ENCODE measurements at places on chromosomes 3 and 15.

DNA sequence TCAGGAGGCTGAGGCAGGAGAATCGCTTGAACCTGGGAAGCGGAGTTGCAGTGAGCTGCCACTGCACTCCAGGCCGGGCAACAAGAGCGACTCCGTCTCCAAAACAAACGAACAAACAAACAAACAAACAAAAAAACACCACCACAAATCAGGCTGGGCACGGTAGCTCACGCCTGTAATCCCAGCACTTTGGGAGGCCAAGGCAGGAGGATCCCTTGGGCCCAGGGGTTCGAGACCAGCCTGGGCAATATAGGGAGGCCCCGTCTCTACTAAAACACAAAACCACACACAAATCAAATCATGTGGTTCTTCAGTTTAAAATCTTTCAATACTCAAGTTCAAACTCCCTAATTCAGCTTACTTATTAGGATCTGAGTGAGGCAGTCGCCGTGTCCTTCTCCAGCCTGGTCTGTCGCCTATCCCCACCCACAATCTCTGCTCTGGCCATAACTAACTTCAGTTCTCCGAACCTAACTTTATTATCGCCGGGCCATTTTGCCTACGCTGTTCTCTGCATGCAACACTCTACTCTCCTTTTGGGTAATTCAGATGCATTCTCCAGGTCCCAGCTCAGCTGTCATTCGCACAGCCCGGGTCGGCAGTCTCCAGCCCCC, 660 bp upstream of the RTF1 start:
- DNase-seq: no peak

- DNase-seq: no peak
Observed at GRCh38 chr3:13020159-13020750, 53.0 kb downstream of the IQSEC1 start.

DNA sequence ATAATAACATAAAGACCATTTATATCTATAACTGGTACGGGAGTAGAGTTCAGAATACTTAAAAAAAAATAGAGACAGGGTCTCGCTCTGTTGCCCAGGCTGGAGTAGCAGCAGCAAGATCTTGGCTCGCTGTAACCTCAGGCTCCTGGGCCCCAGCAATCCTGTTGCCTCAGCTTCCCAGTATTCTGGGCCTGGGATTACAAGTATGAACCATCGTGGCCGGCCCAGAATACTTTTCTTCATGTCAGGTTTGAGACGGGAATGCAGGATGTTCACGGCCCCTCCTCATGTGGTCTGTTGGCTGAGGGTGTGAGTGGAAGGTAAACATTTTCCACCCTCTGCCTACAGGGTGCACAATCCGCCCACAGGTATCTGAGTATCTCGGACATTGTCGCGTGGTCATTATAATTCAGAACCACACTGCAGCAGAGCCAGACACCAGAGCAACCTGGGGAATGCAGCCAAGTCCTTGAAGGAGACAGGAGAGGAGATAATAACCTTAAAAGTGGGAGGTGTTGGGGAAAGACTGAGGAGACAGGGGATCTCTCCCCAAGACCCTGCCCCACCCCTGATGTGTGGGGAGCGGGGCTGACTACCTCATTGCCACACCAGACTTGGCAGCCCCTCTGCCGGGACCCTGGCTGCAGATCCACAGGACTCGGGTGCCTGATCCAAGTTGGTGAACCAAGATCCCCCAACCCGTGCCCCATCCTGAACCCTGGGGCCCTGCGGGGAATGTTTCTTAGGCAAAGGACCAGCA, 106.8 kb downstream of the ADCY5 start:
- no peak for DNase-seq

DNA sequence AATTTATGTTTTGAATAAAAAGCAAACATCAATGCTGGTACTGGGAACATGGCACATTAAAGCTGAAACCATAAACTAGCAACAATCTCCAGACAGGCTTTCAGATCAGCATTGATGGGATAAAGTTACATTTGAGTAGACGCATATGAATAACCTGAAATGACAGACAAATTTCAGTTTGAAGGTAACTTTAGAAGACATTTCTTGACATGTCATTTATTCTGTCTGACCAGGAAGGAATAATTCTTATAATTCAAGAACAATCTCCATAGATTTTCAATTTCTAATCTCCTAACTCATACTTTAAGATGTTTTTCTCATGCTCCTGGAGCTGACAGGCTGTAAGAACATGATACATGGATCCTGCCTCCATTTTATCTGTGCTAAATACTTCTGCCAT, 69.8 kb downstream of the PLCH1 start:
- no peak for DNase-seq

DNA sequence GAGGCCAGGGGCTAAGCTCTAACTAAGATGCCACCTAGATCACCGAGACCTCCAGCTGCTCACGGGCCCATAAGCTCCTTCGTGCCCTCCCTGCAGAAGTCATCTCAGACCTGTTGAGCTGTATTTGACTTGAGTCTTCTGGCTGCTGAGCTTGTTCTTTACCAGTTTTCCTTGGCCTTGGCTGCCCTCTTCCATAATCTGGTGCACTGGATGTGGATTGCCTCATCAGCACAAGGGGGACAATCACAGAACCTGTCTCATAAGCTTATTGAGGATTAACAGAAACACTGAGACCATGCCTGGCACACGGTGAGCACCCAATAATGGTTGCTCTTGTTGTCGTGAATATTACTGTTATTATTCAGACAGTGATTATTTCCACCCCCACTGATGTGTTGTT, 101.1 kb downstream of the EPHB1 start:
- DNase-seq: no peak

DNA sequence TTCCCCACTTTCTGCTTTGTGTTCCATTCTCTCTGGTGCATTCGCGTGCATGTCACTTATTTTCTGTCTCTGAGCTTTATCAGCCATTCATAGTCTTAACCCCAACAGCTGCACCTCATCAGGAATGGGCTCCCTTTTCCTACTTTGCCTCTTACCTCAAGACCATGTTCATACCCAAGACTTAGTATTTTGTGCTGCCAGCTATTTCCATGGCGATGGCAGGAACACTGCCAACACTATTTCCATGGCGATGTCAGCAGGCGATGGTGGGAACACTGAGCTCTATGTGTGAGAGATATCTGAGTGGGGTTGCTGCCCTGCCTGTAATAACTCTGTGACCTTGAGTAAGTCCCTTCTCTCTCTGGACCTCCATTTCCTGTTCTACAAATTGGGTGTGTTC, 5.5 kb downstream of the ZNF35 start:
- DNase-seq: no peak

DNA sequence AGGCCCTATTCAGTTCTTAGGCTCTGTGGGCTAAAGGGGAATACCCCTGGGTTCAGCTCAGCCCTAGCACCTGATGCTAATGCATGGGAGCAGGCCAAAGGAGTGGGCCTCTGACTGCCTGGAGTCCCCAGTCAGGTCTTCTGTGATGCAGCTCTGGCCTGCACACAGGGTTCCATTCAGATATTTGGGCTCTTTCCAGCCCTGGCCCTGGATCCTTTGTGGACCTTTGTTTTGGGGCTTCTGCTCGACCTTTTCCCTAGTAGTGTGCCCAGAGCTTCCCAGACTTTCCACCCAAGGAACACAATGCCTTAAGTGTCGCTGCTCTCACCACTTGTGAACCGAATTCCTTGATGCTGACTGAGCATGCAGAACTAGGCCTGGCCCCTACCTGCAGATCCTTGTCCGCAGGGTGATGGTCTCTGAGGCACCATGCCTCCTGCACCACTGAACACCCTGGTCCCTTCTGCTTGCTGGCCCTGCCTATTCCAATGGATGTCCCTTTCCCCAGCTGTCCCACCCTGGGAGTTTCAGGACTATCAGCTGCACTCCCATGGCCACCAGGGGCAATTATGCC, 5.1 kb downstream of the SEC13 start:
- no peak for DNase-seq

- DNase-seq: no peak
Observed at GRCh38 chr3:59128685-59129084, 78.9 kb upstream of the CFAP20DC start.

- DNase-seq: no peak
Observed at GRCh38 chr3:178352326-178353005, 183.8 kb upstream of the KCNMB2 start.

DNA sequence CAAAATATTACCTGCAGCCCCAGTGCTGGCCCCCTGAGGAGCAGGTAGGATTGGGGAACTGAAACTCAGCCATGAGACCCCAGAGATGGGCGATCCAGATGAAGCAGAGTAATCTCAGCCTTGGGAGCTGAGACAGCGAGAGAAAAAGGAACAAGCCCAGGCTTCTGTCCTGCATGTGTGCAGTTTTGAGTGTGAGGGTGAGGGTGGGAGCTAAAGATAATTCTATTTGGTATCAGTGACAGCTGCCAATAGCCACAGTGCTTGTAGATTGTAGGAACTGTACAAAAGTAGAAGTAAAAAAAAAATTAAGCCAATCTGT, 5.9 kb downstream of the ATP8B4 start:
- DNase-seq: no peak

DNA sequence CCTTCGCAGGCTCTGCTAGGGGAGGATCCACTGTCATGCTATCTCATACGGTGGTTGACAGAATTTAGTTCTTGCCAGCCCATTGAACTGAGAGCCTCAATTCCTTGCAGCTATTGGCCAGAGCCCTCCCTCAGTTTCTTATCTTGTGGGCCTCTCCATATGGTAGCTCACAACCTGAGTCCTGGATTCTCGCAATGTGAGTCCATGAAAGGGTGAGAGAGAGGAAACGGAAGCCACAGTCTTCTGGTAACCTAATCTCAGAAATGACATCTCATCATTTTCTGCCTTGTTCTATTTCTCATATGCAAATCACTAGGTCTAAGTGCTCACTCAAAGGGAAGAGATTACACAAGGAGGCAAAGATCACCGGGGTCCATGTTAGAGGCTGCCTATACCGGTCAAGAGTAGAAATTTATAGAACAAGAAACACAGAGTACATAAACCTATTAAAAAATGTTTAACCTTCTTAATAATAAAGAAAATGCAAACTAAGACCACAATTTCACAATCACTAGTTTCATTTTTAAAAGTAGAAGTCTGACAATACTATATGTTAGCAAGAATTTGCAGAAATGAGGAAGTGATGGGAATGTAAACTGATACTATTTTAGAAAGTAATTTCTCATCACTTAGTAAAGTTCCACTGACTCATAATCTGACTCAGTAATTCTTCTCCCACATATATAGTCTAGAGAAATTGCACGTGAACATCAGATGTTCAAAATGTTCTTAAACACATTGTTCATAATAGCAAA, 378.4 kb upstream of the AGTR1 start:
- DNase-seq: no peak

DNA sequence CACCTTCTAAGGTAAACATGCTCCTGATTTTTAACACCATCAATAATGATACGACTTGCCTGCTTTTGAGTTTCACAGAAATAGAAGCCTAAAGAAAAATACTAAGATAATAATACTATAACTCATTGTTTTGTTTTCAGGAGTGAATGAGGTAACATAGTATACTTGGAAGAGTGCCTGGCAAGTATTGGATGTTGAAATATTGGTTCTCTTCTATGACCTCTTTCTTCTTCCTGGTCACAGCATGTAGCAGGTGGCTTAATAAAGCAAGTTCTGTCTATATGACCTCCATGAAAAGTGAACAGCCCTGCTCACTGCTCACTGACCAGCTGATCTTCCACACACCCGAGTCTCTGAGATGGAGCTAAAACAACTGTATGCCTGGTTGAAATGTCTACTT, 312.3 kb upstream of the ONECUT1 start:
- DNase-seq: no peak

Measured in activated T-helper 9 cell treated with anti-CD3 and anti-CD28 coated beads, Interleukin-2, amount 50 U/mL, for 16 hours (primary cell).